Head of caudate nucleus (tissue), 42 donors: ENCODE measurements at places on chromosomes 12 and 14.

DNA sequence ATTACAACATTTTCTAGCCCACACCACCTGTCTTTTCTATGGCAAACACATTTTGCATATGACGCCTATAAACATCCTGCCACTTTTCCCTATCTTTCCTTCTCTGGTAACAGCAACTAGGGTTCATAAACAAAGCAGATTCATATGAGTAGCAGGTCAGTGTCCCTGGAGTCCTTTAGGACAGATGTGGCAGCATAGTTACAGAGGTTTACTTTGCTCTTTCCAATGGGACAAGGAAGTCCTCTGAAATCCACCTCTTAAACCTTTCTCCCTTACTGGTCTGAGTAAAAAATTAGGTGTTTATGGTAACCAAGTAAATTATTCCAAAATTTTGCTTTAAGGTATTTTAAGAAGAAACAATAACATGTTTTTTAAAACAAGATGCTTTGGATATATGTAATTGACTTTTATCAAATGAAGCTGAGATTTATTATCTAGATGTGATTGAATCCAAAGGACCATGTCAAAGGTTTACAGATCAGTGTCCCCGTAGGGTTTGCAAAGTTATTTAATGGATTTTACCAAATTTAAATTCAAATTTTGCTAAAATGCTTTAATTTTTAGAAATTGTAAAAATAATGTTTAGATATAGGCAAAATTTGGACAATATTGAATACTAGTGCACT lies 79.2 kb upstream of the PAWR start:
- no peak for DNase-seq

DNA sequence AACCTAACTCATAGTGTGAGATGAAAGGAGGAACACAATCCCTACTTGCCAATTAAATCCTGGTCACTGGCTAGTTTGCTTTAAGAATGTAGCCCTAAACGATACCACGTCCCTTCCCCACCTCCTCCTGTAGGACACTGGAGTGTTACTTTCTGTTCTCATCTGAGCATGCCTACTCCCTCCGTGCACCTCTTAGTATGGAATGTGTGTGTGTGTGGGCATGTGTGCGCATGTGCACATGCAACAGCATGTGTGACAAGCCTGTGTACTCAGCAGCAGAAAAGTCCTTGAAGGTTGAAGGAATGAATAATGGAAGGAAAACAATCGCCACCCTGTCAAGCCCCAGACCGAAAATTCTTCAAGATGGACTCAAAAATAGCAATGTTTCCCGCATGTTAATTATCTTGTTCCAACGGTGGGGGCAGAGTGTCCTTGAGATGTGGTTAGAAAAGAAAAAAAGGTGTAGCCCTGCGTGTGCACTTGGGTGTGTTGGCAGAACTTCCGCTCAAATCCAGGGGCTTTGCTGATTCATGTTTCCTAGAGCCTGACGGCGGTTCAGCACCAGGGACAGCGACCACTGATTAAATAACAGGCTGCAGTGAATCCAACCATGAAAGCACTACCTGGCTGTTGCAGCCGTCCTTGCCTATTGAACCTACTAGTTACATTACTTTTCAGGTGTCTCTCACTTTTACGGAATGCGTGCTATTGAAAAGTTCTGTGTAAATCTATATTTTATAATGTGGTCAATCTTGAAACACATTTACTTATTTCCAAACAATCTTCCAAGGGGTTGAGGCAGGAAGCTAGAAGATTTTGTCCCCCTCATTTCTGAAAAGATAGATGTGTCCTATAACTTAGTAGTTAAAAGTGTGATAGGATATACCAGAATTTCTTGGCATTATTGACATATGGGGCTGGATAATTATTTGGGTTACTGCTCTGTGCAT lies 79.8 kb downstream of the SRRM4 start:
- peak; percentile 25 for DNase-seq

GRCh38 chr12:15693228-15693911 lies 95.8 kb downstream of the EPS8 start:
- no peak for DNase-seq

DNA sequence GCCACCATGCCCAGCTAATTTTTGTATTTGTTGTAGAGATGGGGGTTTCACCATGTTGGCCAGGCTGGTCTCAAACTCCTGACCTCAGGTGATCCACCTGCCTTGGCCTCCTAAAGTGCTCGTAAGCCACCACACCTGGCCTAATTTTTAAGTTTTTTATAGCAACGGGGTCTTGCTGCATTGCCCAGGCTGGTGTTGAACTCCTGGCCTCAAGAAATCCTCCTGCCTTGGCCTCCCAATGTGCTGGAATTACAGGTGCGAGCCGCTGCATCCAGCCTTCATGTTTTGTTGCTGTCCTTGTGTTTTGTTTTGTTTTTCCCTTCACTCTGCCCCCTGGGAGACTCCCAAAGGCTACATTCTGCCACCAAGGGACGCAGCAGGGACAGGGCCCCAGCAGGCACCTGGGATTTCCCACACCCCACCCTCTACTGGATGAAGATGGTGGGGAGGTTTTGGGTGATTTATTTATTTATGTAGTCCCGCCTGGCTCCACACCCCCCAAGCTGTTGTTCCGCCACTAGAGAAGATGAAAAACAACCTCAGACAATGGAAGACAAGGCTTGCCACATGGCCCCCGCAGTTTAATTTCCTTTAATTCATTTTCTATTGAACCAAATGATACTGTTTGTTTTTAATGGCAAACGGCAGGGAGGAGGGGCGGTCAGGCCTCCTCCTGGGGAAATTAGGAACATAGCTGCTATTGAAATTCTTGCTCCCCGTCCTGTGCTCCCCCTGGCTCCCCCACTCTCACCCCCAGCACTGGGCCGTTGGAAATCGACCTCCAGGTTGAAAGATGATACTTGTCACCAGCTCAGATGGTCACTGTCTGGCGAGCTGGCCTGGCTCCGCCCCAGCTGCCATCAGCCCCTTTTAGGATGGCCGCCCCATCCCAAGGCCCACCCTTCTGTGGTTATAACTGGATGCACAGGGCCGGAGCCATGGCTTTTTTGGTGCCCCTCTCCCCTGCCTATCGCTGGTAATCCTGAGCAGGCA lies 70.3 kb downstream of the RNFT2 start:
- no peak for DNase-seq

- no peak for DNase-seq
Observed at GRCh38 chr12:11633968-11634367, 15.5 kb upstream of the ETV6 start.

DNA sequence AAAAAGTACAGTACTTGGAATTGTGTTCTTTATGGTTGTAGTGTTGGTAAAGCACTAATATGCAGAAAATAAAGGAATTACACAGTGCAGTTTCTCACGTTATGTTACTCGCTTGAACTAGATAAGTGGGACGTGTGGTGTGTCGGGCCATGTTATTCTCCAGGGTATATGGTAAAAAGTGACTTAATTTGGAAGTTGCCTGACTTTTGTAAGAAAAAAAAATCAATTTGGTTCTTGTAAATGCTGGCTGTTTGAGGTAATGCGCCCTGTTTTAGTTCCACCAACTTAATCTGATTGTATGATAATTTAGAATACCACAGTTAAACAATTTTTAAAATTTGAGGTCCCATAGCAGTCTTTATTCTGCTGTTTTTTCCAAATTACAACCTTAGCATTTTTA lies 4.1 kb downstream of the ARF6 start:
- no peak for DNase-seq

DNA sequence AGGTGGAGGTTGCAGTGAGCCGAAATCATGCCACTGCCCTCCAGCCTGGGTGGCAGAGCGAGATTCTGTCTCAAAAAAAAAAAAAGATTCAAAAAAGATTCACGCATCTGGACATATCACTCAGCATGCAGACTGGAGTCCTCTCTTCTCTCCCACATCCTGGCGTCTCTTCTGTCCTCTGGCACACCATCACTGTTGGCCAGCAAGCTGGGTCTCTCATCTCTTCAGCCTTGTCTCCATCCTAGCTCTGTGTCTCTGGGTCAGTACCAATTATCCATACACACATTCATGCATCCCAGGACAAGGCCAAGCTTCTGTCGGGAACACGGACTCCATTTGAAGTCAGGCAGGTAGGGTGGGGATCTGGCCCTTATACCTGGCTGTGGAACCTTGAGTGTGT lies 105.5 kb upstream of the MAP1LC3B2 start:
- DNase-seq = no peak

- DNase-seq = no peak
Observed at GRCh38 chr12:9114946-9115345, 773 bp downstream of the A2M start.

DNA sequence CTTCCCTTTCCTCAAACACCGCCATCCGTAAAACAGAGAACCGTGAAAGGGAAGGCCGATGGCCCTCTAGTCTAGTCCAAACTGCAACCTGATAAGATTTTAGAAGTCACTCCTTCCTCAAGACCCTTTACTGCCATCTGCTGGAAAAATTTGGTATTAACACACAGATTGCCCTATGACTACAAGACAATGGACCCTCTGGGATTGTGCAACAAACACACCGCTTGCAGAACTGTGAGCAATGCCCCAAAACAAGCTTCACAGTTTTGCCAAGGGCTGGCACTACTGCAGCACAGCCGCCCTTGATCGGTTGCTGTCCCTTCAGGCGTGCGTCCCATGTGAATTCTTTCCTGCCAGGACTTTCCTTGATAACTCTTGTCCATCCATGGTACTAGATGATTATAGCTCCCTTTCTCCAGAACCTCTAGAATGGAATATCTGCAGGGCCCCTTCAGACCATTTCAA lies 23.1 kb downstream of the LLPH start:
- DNase-seq = no peak
